Islet precursor cell (in vitro differentiated cells): ENCODE measurements at places on chromosomes 1 and 21.

DNA sequence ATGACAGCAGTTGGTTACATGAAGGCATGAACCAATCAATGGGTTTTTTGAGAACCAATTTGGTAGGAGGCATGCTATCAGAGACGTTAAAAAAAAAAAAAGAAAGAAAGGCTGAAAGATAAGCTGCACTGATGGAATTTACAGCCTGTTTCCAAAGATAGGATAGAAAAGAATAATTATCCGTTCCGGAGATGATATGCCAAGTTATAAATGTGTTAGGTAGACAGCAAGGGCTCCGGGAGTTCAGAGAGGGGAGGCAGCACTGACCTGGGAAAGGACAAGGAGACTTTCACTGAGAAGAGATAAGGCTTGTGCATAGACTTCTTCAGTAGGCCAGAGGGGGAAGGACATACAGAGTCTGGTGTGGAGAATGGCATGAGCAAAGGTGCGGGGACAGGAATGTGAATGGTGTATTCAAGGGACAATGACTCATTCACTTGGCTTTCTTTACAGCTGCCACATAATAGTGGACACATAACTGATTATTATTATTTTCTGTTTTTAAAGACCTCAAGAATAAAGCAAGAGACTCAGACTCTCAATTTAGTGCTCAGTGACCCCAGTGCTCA lies 24.8 kb upstream of the ACBD6 start:
- DNase-seq = peak; percentile 74

GRCh38 chr1:231836227-231836893 lies 209.8 kb downstream of the DISC1 start:
- no peak for DNase-seq

- DNase-seq = peak; percentile 84
Measured at GRCh38 chr1:6359216-6360116, 34.1 kb downstream of the ACOT7 start.

DNA sequence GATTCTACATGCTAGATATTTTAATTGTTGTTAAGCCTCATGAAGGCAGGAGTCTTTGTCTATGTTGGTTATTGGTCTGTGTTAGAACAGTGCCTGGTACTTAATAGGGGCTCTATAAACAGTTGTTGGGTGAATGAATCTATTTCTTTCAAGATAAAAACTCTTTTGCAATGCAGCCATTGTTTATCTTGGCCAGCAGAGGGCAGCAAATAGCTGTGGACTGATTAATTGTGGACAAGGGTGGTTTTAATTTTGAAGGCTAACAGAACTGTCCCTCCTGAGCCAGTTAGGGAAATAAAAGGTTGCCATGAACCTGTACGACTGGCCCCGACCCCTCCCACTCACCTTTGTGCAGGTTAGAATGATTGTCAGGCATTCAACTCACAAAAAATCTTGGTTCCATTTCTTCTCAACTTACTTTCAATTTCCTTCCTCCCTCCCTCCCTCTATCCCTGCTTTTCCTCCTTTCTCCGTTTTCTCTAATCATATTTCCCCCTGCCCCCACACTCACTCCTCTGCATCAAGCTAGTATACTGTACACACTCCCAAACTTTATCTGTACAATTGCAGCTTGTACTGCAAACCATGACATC lies 66.3 kb upstream of the DIRAS3 start:
- no peak for DNase-seq

DNA sequence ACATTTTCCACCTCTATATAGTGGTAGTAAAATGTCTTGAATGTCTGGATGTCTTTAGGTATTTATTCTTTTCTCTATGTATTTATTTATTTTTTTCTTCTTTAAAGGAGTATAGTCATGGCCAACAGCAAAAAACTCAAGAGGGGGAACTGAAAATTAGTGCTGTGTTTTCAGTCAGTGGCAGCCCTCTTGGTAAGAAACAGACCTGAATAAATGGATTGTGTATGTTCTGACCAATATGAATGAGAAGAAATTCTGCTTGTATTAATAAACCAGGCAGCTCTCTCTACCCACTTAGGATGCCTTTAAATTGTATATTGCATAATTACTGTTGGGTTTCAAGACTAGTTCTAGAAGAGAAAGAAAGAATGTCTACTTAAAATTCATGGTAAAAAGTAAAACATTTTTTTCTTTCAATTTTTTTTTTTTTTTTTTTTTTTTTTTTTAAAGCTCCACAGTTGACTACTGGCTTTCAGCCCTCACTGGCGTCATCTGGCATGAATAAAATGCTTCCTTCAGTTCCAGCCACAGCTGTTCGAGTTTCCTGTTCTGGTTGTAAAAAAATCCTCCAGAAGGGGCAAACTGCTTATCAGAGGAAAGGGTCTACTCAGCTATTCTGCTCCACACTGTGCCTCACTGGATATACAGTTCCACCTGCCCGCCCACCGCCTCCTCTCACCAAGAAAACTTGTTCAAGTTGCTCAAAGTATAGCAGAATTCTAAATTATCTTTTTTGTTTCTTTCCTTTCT lies 101.6 kb downstream of the ZMYM4 start:
- DNase-seq = no peak

- peak; percentile 88 for DNase-seq
Measured at GRCh38 chr21:45317398-45318145, 29.9 kb upstream of the POFUT2 start.

DNA sequence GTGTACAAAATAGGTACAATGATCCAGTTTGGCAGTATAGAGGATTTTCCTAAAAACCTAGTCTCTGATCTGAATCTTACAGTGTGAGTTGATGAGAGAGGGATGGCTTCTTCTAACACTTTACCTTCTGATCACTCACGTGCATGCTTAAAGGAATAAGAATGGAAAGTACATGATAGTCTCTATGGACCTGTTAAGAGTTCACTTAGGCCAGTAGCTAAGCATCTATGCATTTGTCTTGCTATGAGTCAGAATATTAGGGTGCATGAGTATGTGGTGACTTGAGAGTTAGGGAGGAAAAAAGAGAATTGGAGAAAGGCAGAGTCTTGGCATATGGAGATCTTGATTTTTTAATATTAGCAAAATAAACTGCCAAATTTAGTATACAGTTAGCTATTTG lies 206.3 kb downstream of the COL11A1 start:
- DNase-seq = no peak

- DNase-seq = no peak
Measured at GRCh38 chr1:11184973-11185372, 4.2 kb upstream of the ANGPTL7 start.

- DNase-seq = peak; percentile 99
Measured at GRCh38 chr1:43858324-43858723, 75.3 kb upstream of the ARTN start.

DNA sequence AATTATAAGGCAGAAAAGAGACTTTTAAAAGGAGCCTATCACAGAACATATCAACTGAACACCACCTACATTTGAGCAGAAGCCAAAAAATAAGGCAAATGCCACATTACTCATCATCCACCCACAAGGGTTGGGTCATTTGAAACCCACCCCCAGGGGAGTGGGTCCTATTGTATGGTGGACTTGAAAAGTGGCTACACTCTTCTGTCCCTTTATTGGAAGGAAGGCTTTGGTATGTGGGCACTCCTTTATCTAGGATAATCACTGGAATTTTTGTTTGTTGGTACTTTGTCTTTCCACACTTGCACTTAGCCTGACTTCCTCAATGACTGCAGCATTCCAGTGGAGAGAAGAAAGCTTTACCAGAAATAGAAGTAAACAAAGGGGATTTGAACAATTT lies 157.2 kb upstream of the COL11A1 start:
- DNase-seq = peak; percentile 76

DNA sequence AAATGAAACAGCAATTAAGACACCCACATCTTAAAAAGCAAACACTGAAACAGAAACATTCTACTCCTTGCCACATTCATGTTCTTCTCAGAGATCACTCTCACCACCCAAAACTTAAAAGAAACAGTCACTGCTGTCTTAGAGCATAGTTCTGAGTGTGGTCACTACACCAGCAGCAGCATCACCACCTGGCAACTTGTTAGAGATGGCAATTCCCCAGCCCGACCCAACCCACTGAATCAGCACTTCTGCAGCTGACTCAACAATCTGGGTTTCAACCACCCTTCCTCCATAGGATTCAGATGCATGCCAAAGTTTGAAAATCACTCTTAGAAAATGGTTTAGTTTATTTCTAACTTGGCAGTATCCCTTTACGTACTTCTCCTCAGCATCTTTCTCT lies 126.1 kb downstream of the CDC42BPA start:
- DNase-seq = no peak

DNA sequence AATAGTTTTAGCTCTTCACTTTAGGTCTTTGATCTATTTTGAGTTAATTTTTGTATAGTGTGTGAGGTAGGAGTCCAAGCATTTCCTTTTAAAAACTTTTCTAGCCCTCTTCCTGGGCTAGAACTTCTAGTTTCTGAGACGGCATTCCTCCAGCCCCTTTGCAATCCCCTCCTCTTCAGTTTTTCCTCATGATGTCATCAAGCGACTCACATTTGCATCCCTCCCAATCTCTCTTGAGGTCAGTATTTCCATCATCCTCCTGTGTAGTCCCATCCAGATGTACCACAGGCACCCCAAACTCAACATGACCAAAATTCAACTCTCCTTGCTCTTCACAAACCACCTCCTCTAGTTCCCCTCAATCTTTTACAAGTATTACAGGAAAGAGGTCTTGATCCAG lies 10.7 kb downstream of the HMGN2 start:
- peak; percentile 62 for DNase-seq

DNA sequence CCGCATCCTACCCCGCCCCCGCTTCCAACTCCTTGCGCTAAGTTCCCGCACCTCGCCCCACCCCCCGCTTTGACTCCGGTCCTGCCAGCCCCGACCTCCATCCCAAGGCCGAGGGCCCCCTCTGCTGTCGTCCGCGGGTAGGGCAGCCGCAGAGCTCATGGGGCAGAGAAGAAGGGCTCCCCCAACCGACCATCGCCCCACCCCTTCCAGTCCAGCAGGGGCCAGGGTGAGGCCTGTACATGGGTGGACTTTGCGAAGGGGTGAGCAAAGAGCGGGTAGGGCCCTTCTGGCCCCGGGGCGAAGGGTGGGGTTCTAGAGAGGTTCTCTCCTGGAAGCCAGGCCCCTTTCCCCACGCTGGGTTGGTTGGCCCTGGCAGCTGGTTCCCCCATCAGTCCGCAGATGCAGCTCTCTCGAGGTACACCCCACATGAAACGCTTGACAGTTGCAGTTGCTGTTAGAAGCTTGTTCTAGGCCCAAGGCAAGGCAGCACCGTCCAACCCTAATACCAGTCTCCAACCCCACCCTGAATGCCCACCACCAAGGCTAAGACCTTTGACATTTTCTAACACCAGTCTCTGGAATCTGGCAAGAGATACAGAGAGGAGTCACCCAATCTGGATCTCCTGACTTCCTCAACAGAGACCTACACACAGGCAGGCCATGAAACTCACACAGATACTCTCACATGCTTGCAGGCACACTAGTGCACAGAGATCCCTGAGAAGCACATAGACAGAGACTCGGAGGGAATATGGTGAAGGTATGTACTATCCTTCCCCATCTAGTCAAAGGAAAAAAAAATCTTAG lies 25.3 kb upstream of the ADGRB2 start:
- DNase-seq = peak; percentile 97

GRCh38 chr1:150543500-150544143 lies 5.6 kb upstream of the ADAMTSL4 start:
- DNase-seq = no peak

DNA sequence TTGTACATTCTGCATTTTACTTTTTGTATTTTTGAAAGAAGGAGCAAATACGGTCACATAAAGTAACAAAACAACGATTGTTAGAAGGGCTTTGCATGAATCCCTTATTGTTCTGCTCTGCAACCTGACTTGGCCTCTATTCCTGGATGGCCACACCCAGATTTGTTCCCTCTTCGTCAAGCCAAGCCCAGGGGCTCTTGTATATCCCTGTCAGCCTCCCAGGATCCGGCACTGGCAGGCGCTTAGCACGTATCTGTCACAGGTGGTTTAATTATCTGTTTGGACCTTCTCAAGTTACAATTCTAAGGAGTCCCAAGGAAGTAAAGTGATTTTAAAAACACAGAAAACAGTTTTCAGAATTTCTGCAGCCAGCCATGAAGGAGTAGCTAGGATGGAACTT lies 28.0 kb downstream of the CRYAA start:
- DNase-seq = peak; percentile 42

GRCh38 chr1:1306070-1306660 lies 1.6 kb downstream of the ACAP3 start:
- DNase-seq = no peak

GRCh38 chr1:201697174-201697573 lies 131.8 kb upstream of the IPO9 start:
- DNase-seq = no peak

- peak; percentile 97 for DNase-seq
Measured at GRCh38 chr1:234997896-234998741, 130.5 kb downstream of the TOMM20 start.

GRCh38 chr1:165644064-165644735 lies 13.2 kb downstream of the MGST3 start:
- no peak for DNase-seq

GRCh38 chr1:9590201-9590600 lies 1.5 kb downstream of the TMEM201 start:
- no peak for DNase-seq

DNA sequence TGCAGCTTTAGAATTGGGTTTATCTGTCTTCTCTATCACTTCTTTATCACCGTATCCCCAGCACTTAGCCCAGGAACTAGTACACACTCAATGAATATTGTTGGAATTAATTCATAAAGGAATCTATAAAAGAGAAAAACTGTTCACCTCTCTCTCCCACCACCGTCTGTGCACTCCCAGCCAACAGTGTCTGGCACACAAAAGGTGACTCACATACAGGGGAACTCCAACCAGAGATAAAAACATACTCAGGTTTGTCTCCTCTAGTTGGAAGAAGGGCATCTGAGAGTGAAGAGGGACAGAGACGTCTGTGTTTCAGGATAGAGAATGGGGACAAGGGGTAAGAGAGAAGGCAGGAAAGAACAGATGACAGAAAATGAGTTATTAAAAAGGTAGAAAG lies 10.0 kb downstream of the ITLN1 start:
- DNase-seq = no peak
